ENCODE measurements at places on chromosomes 11 and 22.

GRCh38 chr22:46017166-46017565 is 40.2 kb upstream of the WNT7B start:
- DNase-seq: no peak

- DNase-seq: no peak
These were observed 34.7 kb downstream of the GDPD4 start for GRCh38 chr11:77266766-77267165.

DNA sequence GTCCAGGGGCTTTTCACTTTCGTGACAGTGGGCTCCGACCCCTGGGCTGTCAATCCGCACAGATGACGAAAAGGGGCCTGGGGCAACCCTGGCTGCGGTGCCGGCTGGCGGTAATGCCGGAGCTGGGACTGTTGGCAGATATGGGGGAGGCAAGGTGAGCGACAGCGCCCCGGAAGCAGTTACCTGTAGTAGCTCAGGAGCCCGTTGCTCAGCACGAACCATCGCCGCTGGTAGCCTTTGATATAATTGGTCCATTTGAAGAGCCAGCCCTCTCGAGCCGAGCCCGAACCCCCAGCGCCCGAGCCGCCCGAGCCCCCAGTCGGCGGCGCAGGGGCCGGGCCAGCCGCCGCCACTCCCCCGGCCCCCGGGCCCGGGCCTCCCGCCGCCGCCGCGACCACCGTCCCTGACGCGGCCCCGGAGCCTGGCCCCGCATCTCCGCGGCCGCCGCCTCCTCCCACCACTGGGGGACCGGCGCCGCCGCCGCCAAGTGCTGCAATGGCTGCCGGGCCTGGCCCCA is 396 bp downstream of the OSBP start:
- DNase-seq: peak; percentile 68

- DNase-seq: peak; percentile 14
These were observed 7.4 kb upstream of the PMM1 start for GRCh38 chr22:41596776-41597634.

- peak; percentile 10 for DNase-seq
These were observed 33.0 kb upstream of the RIC3 start for GRCh38 chr11:8201644-8202365.

GRCh38 chr11:125957618-125958332 is 11.9 kb downstream of the VSIG10L2 start:
- DNase-seq: no peak

- no peak for DNase-seq
These were observed 43.2 kb upstream of the TP53AIP1 start for GRCh38 chr11:128985880-128986279.

DNA sequence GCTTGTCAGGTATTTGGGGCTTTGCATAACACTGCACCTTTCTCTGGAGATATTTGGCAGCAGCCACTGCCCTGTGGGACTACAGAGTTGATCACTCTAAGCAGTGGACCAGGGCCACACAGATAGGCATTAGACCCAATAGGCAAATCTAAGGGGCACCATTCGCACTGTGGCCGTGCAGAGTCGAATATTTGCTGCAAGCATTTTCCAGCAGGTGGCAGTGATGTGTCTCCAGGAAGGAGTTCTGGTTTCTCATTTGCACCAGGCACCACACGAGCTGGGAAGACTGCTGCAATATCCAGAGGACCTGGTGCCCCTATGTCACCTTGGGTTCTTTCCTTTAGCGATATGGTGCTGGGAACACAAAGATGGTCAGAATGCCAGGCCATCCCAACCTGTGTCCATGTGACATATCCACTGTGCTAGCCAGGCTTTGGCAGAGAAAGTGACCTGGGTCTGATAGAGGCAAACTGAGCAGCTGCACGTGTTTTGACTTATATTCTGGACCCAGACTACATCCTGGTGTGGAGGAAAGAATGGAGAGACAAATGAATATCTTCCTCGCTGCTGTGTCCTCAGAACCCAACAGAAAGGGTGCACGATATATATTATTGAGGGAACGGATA is 318.7 kb downstream of the BUD13 start:
- DNase-seq: peak; percentile 6

DNA sequence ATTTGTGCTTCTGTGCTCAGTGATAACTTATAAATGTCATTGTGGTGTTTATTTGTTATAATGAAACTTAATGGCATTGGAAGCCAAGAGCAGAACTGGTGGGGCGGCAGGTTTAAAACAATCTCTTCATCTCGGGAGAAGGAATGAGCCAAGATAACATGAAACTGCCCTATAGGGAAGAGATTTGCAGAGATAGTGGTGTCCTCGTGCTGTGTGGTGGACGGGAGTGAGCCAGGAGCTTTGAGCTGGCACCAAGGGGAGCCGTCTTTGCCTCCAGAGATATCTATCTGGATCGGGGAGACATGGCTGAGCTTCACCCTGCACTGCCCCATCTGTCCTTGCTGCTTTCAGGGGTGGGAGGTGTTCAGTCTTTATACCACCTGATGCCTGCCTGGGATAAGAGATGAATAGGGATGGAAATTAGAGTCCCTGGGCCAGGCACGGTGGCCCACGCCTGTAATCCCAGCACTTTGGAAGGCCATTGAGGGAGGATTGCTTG is 189.6 kb downstream of the ST3GAL4 start:
- DNase-seq: no peak

DNA sequence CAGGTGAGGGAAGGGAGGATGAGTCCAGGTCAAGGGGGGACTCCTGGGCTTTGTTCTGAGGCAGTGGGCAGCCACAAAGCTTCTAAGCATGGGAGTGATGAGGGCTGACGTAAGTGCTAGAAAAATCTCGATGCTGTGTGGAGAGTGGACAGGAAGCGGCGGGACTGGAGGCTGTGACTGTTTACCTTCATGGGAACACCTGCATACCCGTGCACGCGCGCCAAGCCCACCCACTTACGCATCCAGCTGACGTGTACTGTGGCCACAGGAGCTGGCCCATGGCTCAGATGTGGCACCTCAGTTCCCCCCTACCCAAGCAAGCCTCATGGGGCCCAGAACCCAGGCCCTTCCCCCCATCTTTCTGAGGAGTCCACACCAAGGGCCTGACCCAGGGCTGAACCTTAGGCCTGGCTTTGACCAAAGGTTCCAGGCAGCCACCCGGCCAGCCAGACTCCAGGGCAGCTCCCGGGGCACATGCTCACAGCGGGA is 14.0 kb downstream of the MYRF start:
- no peak for DNase-seq

- DNase-seq: no peak
These were observed 46.0 kb downstream of the MCM5 start for GRCh38 chr22:35445933-35446332.

DNA sequence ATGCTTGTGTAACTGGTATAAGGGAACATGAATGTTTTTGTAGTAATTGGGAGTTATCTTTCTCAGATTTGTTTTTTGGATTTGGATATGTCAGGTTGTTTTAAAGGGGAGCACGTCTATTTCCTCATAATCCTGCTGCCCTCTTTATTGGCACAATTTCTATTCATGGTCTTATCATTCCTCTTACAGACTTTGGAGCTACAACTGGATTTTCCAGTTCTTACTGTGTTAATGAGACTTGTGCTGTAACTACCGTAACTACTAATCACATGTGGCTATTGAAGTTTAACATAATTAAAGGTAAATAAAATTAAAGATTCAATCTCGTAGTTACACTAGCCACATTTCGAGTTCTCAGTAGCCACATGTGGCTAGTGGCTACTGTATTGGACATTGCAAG is 1.9 kb downstream of the FDX1 start:
- DNase-seq: no peak

DNA sequence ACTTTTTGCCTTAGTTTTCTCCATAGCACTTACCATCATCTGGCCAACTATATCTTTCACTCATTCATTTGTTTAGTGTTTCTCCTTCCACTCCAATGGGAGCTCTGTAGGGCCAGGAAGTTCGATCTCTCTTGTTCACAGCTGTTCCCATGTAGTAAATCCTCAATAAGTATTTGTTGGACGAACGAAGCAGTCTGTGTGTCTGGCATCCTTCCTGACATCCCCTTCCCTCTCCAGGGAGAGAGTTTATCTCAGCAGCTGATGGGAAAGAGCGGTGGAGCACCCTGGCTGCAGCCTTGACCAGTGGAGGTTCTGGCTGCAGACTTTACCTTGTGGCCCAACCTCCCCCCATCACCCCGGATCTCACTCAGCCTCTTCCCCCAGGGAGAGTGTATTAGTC is 141.7 kb downstream of the CHST1 start:
- no peak for DNase-seq

DNA sequence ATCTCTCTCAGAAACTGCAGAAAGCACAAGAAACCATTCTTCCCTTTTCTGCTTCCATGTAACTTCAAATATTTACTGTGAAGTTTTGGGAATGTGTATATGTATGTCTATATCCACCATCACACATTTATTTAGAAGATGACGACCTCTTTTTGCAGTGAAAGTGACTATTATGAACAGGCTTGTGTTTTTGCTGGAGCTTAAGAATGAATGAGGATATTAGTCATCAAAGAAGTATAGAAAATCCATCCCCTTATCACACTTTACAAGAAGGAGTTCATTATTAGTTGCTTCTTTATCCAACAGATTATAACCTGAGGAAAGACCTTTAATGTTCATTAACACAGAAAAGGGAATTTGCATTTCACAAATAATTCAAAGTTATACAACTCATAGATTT is 21.1 kb upstream of the SLC5A12 start:
- DNase-seq: no peak

- no peak for DNase-seq
These were observed 261.0 kb downstream of the BRD1 start for GRCh38 chr22:49566693-49567092.

DNA sequence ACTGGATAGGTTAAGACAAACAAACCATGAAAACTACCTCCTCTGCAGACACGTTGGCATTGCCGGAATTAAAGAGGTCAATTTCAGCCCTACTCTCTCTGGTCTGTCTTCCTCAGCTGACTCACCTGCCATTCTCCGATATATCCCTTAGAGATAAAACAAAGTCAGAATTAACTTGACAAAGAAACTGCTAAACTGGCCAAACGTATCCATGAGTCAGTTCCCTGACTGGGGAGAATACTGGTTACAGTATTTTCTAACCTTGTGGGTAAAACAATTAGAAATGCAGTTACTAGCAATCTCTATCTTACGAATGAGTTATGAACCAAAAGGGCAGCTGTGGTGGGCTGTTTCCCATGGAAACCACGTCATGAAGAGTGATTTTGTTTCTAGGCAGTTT is 96.2 kb downstream of the RDX start:
- DNase-seq: no peak

DNA sequence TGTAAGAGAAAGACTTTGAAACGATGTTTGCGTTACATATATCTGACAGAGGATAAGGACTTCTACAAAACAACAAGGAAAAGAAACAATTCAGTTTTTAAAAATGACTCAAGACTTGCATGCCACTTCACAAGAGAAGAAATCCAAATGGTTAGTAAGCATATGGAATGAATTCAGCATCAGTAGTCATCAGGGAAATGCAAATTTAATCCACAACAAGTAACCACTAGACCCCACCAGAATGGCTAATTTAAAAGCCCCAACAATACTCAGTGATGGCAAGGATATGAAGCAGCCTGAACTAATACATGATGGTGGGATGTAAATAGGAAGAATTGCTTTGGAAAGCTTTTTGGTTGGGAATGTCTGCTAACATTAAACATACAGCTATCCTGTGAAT is 142.6 kb downstream of the ATXN10 start:
- DNase-seq: no peak

DNA sequence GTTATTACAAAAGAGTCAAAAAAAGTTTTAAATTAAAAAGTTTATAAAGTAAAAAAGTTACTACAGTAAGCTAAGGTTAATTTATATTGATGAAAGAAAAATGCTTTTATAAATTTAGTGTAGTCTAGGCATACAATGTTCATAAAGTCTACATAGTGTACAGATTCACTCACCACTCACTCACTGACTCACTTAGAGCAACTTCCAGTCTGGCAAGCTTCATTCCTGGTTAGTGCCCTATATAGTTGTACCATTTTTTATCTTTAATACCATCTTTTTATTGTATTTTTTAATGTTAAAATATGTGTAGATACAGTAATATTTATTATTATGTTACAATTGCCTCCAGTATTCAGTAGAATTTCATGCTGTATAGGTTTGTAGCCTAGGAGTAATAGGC is 2.6 kb upstream of the MMP10 start:
- no peak for DNase-seq

DNA sequence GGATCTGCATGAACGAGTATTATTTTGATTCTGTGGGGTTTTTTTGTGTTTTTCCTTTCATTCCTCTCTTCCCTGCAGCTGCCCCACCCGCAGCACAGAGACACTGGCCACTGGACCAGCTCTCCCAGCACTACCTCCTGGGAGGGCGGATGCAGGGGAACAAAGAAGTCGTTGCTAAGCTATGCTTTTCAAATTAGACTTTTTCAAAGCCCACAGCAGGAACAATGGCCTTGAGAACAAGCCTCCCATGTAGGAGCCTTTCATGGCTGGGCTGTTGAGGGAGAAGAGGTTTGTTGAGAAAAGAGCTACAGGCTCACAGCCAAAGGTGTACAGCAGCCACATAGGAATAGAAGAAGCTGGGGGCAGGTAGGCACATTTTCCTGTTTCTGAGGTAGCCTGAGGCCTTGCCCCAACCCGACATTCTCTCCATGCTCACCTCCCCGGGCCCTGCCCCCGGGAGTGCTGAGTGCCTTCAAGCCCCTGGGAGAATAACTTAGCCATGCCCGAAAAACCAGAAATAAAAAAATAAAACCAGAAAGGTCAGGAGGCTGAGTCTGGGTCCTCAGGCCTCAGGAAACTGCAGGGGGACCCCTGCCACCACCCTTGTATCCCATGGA is 20.5 kb upstream of the SYT12 start:
- no peak for DNase-seq

GRCh38 chr11:69151836-69152235 is 3.9 kb upstream of the SMIM38 start:
- no peak for DNase-seq

All from CD4-positive, alpha-beta T cell treated with Interleukin-4 for 4 hours (primary cell).